ENCODE measurements at places on chromosomes 1 and 21.

DNA sequence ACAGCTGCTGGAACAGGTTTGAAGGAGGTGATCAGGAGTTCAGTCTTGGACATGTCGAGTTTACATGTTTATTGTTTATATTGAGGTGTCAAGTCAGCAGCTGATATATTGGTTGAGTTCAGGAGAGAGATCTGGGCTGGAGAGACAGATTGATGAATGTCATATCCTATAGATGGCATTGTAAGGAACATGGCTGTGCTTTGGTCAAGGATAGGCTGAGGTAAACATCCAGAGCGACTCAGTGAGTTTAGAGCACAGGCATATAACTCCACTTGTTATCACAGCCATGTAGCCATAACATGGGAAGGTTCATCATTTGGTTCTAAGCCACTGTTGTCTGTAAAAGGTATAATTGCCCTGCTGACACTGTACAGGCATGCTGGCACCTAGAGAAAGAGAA lies 5.5 kb upstream of the MYOCOS start:
- no peak for DNase-seq

GRCh38 chr21:43797415-43797814 lies 8.0 kb downstream of the RRP1 start:
- no peak for DNase-seq

- DNase-seq = no peak
Observed at GRCh38 chr1:29284961-29285560, 48.7 kb downstream of the PTPRU start.

DNA sequence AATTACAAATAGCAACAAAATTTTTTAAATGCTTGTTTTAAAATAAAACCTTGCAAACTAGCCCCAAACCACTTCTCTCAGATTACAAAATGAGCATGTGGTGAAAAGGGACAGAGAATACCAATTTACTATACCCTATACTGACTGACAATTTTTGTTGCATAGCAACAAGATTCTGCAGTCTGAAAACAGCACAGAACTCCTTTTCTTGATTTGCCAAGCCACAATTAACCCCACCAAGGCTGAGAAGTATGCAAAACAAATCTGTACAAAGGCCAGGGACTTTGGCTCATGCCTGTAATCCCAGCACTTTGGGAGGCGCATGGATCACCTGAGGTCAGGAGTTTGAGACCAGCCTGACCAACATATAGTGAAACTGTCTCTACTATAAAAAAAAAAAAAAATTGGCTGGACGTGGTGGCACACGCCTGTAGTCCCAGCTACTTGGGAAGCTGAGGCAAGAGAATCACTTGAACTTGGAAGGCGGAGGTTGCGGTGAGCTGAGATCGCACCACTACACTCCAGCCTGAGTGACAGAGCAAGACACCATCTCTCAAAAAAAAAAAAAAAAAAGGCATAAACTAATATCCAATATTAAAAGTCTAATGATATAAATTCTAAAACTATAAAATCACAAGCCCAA lies 21.8 kb downstream of the ENAH start:
- DNase-seq = no peak

- DNase-seq = no peak
Observed at GRCh38 chr1:40706626-40707025, 15.1 kb downstream of the NFYC start.

DNA sequence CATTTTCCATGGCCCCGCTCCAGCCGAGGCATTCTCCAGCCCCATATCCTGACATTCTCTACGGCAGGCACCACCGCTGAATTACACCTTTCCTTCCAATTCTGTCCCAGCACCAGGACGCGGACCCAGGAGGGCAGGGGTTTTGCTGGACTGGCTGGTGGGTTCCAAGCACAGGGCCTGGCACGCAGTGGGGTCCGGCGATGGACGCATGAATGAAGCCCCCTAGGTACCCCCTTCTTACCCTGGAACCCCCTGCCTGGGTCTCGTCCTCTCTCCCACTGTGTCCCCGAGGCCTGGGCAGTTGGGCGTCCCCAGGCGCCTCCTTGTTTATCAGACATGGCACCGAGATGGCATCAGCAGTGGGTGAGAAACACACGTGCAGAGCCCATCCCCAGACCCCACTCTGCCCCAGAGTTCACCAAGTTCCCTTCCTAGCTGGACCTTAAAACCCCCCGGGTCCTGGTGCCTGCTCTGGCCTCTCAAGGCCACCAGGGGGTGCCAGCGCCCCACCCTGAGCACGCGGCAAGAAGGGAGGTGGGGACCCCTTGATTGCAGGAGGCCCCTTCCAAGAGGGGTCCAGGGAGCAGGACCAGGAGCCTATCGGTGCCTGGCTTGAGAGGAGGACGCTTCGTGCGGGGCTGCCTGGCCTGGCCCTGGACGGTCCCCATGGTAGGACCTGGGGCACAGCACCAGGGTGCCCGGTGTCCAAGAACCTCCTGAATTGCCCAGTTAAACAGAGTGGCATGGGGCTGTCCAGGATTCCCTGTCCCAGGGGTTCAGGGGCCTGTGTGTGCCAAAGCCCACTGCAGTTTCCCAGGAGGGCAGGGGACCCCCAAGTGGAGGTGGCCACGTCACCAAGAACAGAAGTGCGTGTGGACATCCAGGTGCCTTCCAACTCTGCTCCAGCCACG lies 46.1 kb downstream of the MEGF6 start:
- no peak for DNase-seq

- no peak for DNase-seq
Observed at GRCh38 chr1:107677697-107678096, 287.3 kb downstream of the VAV3 start.

- no peak for DNase-seq
Observed at GRCh38 chr1:65581119-65581518, 160.7 kb downstream of the LEPR start.

GRCh38 chr1:43448955-43449707 lies 4.6 kb downstream of the HYI start:
- no peak for DNase-seq

DNA sequence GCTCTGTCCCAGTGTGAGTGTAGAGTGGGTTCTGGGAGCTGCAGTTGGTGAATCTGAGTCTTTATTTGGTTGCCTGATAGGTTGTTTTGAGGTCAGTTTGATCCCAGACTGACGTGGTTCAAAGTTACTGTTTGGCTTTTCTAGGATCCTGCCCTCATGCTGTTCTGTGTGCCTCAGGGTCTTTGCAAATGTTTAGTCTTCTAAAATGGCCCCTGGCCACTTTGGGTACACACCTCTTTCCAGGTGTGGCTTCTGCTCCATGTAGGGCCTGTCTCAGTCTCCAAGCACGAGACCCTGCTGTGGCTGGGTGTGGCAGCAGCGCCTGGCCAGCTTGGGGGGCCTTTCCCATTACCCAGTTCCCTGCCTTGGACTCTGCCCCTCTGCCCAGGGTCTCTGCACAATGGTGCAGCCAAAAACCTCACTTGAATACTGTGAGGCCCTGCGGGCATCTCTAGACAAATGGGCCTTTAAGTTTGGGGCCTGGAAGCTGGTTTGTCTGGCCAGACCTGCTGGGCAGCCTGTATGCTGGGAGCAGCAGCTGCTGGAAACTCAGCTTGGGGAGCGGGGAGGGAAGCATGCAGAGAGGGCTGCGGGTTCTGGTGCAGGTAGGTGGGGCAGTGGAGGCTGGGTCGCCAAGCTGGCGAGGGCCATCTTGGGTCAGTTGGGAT lies 5.6 kb downstream of the PTPRF start:
- no peak for DNase-seq

DNA sequence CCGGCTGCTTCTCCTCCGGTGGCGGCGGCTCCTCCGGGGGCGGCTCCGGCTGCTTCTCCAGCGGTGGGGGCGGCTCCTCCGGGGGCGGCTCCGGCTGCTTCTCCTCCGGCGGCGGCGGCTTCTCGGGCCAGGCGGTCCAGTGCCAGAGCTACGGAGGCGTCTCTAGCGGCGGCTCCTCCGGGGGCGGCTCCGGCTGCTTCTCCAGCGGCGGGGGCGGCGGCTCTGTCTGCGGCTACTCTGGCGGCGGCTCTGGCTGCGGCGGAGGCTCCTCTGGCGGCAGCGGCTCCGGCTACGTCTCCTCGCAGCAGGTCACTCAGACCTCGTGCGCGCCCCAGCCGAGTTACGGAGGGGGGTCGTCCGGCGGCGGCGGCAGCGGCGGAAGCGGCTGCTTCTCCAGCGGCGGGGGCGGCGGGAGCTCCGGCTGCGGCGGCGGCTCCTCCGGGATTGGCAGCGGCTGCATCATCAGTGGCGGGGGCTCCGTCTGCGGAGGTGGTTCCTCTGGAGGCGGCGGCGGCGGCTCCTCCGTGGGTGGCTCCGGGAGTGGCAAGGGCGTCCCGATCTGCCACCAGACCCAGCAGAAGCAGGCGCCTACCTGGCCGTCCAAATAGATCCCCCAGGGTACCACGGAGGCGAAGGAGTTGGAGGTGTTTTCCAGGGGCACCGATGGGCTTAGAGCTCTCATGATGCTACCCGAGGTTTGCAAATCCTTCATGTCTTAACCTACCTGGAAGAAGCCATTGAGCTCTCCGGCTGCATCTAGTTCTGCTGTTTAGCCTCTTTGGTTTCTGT lies 2.0 kb downstream of the LORICRIN start:
- no peak for DNase-seq

GRCh38 chr1:17617787-17618557 lies 78.5 kb downstream of the ARHGEF10L start:
- no peak for DNase-seq

GRCh38 chr21:29163341-29164115 lies 33.1 kb downstream of the MAP3K7CL start:
- no peak for DNase-seq

- no peak for DNase-seq
Observed at GRCh38 chr1:153087652-153088051, 6.7 kb downstream of the SPRR2E start.

DNA sequence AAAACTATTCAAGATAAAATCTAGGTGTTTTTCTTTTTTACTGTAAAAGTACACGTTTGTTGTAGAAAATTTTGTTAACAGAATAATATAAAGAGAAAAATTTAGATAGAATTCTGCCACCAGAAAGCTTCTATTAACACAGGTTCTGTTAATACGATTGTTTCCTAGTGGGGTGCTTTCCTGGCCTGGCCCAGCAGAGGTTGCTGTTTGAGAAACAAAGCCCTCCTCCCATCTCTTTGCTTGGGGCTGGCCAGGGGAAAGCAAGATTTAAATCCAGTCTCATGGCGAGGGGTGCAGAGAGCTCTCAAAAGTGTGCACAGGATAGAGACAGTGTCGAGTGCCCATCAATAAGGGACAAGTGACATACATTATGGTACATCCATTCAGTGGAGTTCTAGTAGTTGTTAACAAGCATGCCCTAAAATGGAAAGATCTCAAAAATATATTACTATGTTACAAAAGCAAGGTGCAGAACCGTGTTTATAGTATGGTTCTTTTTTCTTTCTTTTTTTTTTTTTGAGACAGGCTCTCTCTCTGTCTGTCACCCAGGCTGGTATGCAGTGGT lies 14.6 kb upstream of the ACBD3 start:
- DNase-seq = no peak

DNA sequence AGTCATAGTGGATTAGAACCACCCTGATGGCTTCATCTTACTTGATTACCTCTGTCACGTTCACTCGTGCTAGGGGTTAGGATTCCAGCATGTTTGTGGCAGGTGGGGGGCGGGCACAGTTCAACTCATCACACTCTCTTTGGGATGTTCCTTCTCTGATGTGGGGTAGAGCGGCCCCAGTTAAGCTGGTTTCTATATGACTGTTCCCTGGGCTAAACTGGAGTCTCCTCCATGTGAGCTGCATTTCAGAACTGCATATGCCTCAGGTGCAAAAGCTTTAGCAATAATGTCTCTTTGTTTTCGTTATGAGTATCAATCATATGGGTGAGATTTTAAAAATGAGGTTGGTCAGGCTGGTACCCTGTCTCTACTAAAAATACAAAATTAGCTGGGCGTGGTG lies 393.2 kb downstream of the RPS6KC1 start:
- DNase-seq = no peak

DNA sequence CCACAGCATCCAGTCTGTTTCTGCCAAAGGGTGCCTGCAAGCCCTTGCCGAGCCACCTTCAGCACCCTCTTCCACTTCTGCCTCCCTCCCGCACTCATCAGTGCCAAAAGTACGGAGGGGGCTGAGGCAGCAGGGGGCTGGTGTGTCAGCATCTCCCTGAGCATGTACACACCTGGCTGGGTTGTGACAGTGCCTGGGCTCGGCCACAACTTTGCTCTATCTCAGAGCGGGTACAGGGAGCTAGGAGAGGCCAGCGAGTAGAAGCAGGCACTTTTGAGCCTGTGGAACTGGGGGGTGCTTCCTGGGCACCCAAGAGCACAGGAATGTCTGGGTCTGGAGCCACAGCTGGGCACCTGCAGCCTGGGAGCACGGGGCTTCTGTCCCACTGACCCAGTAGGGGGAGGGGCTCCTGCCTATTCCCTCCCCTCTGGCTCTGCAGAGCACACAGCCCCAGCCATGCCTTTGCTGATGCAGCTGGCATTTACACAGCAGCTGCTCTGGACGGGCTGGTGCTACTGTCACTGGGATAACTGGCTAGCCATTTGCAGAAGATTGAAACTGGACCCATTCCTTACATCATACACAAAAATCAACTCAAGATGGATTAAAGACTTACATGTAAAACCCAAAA lies 319.8 kb upstream of the RRP15 start:
- DNase-seq = no peak

DNA sequence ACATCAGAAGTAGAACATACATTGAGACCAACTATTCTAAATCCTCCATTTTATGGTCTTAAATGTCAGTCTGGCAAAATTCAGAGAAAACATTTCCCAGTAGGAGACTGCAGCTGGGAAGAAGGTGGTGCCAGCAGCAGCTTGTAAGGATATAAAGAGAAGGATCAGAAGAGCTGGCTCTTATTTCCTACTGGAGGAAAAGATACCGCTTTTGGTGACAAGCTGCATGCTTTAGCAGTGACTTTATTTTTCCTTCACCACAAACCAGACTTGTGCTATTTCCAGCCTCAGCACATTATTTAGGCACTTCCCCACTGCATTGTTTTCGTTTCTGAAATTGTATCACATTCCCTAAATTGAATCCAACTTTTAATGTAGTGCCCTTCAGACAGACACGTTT lies 28.4 kb downstream of the RNF11 start:
- no peak for DNase-seq

DNA sequence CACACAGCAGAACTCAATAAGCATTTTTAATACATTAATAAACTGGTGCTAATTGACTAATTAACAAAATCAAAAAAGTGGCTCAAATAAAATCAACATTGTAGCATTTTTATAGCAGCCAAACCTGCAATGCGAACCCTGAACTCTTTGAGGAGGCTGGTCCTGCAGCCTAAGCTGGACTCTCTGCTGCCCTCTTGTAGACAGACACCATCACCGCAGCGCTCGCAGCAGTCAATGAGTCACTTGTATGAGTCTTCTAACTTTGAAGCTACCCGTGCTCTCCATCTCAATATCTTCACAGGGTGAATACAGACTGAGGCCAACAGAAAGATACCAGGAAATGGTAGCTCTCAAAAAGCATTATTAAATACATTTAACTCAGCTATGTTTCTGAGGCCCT lies 9.7 kb upstream of the KRTAP7-1 start:
- DNase-seq = no peak

Measured in stimulated activated CD8-positive, alpha-beta memory T cell treated with anti-CD3 and anti-CD28 coated beads, Interleukin-15, amount 100 ng/mL, for 1 hour (primary cell).